Neural crest cell (in vitro differentiated cells): ENCODE measurements at places on chromosomes 4 and X.

DNA sequence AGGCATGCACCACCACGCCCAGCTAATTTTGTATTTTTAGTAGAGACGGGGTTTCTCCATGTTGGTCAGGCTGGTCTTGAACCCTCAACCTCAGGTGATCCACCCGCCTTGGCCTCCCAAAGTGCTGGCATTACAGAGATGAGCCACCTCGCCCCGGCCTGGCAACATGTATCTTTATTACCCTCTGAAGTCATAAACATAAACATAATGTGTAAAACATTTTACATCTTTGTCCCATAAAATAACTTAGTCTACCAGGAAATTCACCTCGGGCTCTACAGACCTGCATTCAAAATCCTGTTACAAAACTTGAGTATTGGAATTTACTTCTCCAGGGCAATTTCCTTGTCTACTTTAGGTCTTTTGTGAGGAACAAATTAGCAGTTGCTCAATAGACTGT is 68.1 kb upstream of the DUSP21 start:
- no peak for DNase-seq

- no peak for DNase-seq
Measured at GRCh38 chrX:97672138-97672537, 788.4 kb downstream of the RPA4 start.

DNA sequence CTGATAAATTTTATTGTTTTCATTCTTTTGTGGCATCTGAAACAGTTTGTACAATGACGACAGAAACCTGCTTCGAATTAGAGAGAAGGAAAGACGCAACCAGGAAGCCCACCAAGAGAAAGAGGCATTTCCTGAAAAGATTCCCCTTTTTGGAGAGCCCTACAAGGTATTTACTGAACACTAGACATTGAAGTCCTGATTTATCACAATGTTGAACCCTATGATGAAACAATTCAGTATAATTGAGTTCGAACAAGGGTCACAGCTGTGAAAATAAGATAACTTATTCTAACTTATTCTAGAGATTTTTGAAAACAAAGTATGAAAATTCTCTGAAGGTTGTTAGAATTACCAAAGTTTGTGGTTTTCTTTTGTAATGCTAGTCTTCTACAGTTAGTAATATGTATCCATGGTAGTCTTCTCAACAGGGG is 111.3 kb downstream of the AFF1 start:
- no peak for DNase-seq

GRCh38 chrX:33434256-33435092 is 223.1 kb upstream of the DMD start:
- peak; percentile 85 for DNase-seq

DNA sequence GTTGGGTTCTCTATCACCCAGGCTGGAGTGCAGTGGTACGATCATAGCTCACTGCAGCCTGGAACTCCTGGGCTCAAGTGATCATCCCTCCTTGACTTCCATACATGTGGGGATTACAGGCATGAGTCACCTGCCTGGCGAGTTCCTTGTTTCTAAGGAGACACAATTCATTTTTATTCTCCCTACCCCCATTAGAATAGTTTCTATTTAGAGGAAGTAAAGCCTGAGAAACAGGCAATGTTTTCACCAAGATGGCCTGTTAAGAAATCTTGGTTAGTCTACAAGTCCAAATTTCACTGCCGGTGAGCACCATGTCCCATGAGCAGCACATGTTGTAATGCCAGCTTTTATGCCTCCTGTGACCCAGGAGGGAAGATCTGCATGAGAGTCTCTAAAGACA is 5.7 kb downstream of the CYBB start:
- DNase-seq = no peak

DNA sequence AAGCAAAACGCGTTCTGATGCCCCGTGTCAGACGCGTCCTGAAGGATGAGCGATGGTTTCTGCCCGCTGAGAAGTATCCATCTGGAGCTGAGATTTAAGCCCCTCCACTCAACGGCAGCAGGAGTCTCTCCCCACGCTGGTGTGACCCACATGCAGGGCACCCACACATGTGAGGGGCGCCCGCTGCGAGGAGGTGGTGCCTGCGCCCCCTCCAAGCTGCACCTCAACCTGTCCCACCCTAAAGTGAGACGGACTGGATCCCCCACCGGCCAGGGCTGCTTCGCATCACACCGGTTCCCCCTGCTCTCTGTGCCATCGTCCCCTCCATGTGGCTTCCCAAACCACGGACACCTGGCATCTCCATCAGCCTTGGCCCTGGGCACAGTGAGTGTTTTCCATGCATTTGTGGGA is 4.5 kb upstream of the PDE6B start:
- DNase-seq = no peak

DNA sequence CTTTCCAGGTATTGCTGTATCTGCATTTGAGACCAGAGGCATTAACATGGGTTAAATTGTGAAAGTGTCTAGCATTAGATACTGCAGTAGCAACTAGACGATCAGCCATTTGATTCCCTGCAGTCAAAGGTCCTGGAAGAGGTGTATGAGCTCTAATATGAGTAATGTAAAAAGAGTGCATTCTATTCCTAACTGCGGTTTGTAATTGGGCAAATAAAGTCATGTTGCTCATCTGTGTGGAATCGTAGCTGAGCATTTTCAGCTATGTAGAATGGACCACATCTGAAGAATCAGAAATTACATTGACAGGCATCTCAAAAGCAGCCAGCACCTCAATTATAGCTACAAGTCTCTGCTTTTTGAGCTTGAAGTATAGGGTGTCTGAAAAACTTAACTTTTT is 157.6 kb downstream of the ZNF518B start:
- no peak for DNase-seq

GRCh38 chr4:174859904-174860303 is 30.9 kb upstream of the GLRA3 start:
- DNase-seq = no peak

- DNase-seq = no peak
Measured at GRCh38 chr4:182556580-182556979, 313.4 kb downstream of the TENM3 start.

DNA sequence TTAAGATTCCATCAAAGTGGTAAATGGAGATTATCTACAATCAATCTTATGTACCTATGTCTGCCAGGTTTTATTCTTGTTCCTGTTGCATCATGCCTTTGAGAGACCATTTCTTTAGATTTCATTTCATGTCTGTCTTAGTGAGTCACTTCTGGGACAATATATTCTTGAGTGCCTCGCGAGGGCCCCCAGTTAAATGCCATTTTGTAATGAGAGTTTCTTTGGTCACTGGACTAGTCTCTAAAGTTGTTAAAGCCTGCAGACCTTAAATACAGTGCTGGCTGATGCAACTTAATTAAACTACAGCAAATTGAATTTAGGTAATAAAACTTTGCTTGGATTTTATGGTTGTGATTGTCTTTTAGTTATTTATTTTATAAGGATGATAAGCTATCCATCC is 87.2 kb upstream of the PITX2 start:
- no peak for DNase-seq

GRCh38 chrX:146881521-146881920 is 67.0 kb upstream of the CXorf51A start:
- DNase-seq = no peak

DNA sequence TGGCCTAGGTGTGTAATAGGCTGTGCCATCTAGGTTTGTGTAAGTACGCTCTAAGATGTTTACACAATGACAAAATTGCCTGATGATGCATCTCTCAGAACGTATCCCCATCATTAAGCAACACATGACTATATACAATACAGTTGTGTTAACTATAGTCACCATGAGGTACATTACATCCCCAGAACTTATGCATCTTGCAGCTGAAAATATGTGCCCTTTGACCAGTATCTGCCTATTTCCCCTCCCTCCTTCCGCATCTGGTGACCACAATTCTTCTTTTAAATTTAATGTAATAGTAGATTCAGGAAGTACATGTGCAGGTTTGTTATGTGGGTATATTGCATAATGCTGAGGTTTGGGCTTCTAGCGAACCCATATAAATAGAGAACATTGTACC is 239.8 kb upstream of the IL1RAPL1 start:
- no peak for DNase-seq
